Stimulated activated CD8-positive, alpha-beta memory T cell treated with anti-CD3 and anti-CD28 coated beads, Interleukin-12 subunit alpha, Interleukin-12 subunit beta, amount 100 ng/mL, for 4 hours (primary cell): ENCODE measurements at places on chromosomes 3 and 15.

DNA sequence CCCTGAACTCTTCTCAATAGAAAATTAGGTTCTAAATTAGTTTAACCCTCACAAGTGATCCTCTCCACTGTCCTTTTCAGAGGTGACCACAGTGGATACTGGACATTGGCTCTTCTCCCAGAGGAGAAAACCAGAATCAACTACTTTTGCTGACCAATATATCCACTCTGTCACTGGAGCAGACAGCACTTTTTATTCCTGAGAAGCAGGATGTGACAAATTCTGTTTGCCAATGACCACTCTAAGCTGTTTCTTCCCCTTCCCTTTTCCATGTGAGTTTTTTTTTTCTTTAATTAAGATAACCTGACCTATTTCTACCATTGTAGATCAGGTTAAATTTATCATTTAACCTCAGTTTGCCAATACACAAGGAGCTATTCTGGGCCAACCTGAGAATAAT is 79.7 kb upstream of the ZNF280D start:
- DNase-seq: no peak

GRCh38 chr15:77112838-77113504 is 42.1 kb upstream of the TSPAN3 start:
- DNase-seq: no peak

- no peak for DNase-seq
These were observed 16.2 kb upstream of the CHD2 start for GRCh38 chr15:92883876-92884435.

- no peak for DNase-seq
These were observed 9.4 kb upstream of the ALAS1 start for GRCh38 chr3:52188556-52188955.

GRCh38 chr3:126005951-126006350 is 37.0 kb downstream of the ROPN1B start:
- DNase-seq: no peak

- no peak for DNase-seq
These were observed 72.7 kb downstream of the IL1RAP start for GRCh38 chr3:190586631-190587011.

DNA sequence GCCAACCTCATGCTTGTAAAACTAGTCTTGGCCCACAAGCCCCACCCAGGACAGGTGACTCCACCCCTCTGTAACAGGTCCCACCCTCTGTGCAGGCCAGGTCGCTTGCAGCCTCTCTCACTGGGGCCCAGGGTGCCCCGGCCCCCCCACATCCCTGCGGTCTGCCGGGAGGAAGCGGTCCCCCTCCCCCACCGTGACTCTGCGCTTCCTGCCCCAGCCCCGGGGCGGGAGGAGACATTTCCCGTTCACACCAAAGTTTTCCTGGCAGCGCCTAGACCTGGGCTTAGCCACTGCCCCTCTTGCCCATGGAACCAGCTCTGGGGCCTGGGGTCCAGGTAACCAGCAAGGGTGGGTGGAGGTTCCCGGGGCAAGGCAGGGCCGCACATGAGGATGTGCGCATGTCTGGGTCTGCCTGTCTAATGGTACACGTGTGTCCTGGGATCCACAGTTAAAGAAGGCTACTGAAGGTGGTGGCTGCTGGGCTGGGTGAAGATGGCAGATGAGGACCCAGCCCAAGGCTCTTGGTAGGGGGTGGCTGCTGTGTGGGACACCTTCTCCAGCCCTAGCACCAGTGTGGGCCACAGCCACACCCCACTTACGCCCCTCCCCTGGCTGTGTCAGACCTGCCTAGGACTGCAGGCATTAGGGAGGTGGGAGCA is 8.4 kb downstream of the NBEAL2 start:
- DNase-seq: peak; percentile 70

DNA sequence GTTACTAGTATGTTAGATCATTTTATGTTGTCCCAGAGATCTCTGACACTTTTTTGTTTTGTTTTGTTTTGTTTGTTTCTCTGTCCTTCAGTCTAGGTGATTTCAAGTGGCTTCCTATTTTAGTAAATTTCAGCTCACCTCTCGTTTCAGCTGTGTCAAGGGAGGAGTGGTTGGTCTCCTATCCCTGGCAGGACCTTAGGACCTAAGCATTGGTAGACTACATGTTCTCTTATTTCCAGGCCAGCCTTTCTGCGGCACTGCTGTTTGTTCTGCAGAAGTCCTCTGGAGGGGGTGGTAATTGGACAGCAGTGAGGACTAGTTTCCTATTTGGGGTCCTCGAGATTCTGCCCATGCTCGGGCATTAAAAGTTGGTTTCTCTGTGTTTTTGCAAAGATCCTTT is 31.8 kb downstream of the MGA start:
- no peak for DNase-seq

GRCh38 chr15:85692873-85693272 is 101.9 kb downstream of the KLHL25 start:
- peak; percentile 32 for DNase-seq
